Stimulated activated CD4-positive, alpha-beta T cell treated with anti-CD3 and anti-CD28 coated beads, Interleukin-4, amount 100 ng/mL, for 4 hours (primary cell): ENCODE measurements at places on chromosomes 11 and 22.

DNA sequence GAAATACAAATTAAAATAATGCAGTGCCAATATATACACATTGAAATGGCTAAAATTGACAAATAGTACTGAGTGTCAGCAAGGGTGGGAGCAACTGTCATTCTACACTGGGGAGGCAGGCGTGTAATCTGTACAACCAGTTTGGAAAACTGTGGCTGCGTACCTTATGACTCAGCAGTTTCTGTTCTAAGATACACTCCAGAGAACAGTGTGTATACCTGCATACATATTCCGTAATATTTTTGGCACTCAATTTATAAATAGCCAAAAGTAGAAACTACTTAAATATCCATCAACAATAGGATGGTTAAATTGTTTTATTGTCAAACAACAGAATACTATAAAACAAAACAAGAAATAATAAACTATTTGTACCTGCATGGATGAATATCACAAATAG lies 57.6 kb downstream of the RNF169 start:
- DNase-seq, result no peak

DNA sequence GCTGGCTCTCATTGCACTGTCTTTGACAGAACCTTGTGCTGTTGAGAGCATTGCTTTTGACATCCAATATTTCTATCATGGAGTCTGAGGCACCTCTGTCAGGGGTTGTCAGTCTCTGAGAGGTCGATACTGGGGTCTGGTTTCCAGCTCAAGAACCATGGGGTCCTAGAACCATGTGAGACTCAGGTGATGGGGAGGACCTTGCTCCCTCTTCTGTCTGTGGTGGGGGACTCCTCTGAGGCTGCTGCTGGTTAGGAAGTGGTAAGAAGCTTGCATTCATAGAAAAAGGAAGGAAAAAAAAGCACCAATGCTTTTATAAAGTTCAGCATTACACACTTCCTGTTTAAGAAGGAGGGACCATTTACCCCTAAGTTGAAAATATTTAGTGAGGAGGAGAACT lies 91.8 kb upstream of the CD44 start:
- DNase-seq, result no peak

- no peak for DNase-seq
Observed at GRCh38 chr22:26907366-26907765, 250.0 kb downstream of the MIAT start.

GRCh38 chr11:69361466-69361865 lies 67.5 kb downstream of the MYEOV start:
- no peak for DNase-seq

- DNase-seq, result no peak
Observed at GRCh38 chr11:69924308-69925161, 105.3 kb upstream of the FGF3 start.

DNA sequence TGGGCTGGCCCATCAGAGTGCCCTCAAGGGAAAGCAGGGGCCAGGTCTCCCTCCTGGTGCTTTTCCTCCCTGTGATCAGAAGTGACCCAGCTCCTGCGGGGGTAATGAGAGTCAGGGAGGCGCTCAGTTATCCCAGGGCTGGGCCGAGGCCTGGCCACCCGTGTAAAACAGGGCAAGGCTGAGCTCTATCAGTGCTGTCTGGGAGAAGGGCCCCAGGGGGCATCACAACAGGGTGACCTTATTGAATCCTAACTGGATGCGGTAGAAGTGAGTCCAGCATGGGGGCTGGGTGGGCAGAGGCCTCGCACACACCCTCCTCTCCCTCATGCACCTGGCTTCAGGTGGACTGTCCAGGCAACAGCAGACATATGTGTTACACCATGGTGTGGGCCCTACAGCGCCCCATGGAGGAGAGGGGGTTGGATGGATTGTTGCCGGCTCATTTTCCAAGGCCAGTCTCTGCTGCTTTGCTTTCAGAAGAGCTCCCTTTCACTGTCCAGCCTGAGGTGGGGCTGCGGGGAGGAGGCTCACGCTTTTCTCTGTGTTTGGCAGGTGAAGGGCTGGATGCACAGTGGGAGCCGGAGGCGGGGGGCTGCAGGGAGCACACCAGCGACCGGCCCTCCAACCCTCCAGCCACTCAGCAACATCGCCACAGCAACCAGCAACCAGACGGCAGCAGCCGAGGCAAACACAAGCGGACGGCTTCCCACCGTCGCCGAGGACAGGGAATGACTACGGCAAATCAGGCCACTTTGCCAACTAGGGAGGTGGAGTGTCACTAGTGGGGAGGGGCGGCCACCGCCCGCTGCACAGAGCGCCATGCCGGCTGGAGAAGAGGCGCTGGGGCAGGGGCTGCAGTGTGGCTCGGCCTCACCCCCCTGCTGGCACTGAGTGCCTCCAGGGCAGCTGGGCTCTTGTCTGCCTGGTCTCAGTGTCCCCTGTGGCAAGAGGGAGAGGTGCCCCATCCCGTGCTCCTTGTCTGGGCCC lies 24.7 kb downstream of the GNAZ start:
- no peak for DNase-seq

GRCh38 chr22:30246814-30247376 lies 336 bp upstream of the LIF start:
- DNase-seq, result no peak

DNA sequence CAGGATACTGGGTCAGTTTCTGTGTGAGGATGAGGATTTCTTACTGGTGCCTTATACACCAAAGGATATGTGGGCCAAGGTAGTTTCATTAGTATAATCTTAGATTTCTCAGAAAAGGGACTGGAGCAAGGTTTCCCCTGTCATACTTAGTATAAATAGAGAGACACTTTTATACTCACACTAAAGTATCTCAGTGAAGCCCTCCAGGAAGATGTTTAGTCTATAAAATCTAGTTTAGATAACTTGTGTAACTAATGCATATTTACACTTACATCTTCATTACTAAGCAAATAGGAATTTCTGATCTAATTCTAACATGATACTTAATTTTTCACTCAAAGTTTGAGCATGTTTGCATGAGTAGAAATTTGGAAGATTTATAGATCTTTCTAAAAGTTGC lies 11.1 kb downstream of the EMSY start:
- DNase-seq, result no peak

DNA sequence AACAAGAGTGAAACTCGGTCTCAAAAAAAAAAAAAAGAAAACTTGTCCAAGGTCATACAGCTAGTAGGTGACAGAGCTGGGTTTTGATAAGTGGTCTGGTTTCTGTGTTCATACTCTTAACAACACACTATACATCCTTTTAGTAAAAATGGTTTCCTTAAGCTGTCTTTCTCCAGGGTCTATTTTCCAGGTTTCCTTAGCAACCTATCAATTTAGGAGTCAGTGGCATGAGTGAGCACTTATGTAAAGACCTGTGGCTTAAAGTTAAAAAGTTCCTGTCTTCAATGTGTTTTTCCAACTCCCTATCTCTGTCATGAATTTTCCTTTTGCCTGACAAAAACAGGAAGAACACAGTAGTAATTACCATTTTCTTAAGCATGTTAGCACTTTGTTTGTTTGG lies 480.5 kb downstream of the TMEM135 start:
- DNase-seq, result no peak

DNA sequence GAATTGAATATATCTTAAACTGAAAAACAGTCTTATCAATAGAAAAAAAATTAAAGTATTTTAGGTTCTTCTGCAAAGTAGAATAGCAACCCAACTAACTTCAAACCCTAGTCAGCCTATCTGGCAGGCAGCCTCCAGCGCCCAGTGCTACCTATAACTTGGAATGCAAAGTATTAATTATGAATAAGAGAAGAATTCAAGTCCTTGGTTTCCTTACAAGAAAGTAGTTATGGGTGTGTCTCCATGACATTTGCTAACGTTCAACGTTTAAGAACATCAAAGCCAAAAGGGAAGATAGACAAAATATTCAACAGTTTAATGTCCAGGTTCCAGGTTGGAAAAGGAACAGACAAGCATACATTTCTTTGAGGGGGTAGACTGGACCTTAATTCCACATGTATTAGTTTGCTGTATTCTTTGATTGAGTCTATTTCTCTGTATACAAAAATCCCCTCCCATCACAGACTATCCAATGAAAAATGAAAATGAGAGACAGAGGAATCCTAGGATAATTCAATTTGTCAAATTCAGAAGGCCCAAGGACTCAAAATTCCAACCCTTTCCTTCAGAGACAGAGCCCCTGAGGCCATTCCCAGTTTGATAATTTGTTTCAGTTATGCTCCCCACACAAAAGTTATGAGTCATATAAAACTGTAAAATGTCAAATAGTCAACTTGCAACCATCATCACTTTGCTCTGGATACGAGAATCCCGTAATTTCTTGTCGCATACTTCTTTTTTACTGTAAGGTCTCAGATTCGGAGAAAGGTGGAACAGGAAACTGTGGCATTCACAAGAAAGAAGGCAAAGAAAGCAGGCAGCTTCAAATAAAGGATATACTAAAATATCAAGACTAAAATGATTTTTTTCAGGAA lies 83.7 kb upstream of the CHRM4 start:
- DNase-seq, result no peak
